ENCODE measurements at places on chromosomes 2 and 18. TPM values are rescaled to one million over a fixed set of nuclear protein-coding genes. Genes with fewer than 3 reads are reported as not detected.

GRCh38 chr18:31651369-31651768, 33.0 kb downstream of the B4GALT6 start:
- DNase-seq: no peak

DNA sequence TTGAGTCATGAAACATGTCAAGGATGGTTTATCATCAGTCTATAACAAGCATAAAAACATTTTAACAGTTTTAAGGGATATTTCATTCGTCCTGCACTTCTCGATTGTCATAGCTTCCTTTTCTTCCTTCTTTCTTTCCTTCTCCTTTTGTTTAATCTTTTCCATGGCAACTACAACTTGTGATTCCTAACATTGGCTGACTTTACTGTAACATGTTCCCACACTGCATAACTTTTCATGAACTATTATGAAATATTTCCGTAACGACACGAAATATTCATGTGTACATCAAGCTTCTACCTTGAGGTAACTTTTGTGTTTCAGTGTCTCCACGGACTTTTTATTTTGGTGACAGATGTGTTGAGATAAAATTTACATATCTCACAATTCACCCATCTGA, 134.4 kb downstream of the ACTR3 start:
- no peak for DNase-seq

DNA sequence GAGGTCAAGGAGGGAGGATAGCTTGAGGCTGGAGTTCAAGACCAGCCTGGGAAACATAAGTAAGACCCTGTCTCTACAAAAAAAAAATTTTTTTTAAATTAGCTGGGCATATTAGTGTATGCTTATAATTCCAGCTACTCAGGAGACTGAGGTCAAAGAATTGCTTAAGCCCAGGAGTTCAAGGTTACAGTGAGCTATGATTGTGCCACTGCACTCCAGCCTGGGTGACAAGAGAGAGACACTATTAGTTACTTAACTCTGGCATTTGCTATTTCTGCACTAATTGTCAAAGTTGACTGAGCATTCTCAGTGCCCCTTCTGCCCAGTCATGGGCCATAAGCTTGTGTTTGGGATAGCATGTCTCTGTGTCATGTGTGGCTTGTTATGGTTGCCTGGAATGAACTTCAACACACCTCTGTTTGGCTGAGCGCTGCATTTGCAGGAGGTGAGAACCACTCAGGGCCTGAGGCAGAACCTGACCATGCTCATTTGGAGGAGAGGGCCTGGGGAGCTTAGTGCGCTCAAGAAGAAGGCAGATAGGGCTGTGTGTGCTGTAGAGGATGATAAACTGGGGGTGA, 77.7 kb downstream of the SH3RF3 start:
- DNase-seq: no peak

DNA sequence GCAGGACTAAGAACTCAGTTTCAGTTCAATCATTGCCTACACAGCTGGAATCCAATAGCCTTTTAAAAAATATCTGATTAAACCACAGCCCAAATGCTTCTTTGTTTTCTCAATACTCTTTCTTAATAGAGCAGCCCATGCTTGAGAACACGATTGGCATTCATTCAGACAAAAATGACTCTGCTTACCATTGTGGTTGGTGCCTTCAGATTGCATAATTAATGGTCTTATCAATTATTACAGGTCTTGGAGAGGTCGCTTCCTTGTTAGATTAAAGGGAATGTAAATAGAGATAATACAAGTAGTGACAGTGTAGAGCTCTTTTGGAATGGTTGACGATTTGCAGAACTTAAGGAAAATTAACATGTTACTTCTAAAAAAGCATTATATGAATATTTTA, 107.2 kb downstream of the RNF152 start:
- no peak for DNase-seq

- DNase-seq: no peak
Observed at GRCh38 chr2:166960702-166961270, 72.5 kb downstream of the XIRP2 start.

DNA sequence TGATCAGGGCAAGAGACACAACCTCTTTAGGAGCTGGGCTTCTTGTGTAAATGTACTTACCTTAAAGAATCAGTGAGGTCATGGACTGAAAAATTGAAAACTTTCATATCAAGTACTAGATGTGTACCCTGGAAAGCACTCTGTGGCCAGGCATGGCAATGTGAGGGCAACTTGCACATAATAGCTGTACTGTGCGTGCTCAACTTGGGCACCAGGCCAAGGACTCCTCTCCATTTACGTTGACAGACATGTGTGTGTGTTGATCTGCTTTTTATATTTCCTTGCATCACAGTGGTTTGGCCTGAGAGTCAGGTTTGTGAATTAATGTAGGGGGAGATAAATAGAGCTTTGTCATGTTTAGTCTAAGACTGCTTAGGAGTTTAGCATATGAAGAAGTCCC, 669.5 kb upstream of the REG3G start:
- peak; percentile 74 for DNase-seq

GRCh38 chr2:161995553-161996016, 78.4 kb downstream of the DPP4 start:
- no peak for DNase-seq

GRCh38 chr2:175976391-175977157, 25.5 kb downstream of the LNPK start:
- DNase-seq: no peak

DYSF gene
- 5.0 TPM for total RNA-seq

RIT2 gene
- total RNA-seq: not detected

PXDN gene
- total RNA-seq: 9.5 TPM

UBXN4 gene
- 67.3 TPM for total RNA-seq

GALR1 gene
- not detected for total RNA-seq

FKBP7 gene
- total RNA-seq: 3.9 TPM

Measured in suprapubic skin (tissue), 4 donors.